ENCODE measurements at places on chromosomes 16 and 17. TPM values are rescaled to one million over a fixed set of nuclear protein-coding genes. Genes with fewer than 3 reads are reported as not detected.

DNA sequence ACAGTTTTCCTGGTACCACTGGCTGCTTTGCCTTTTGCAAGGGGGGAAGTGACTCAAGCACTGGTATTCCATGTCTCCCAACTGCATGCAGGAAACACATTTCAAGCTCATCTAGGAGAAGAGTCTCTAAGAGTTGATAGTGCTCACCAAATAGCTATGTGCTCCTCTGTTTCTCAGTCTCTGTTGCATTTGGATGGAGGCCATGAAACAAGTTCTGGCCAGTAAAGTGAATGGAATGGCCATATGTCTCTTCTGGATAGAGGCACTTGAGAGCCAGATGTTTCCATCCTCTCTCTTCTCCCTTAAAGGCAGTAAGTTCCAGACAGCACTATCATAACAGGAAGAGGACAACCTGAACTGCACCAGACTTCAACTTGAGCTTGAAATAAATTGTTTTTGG is 60.6 kb downstream of the C16orf82 start:
- peak; percentile 36 for DNase-seq

GRCh38 chr17:64386412-64387144 is 4.1 kb downstream of the PECAM1 start:
- DNase-seq = no peak

DNA sequence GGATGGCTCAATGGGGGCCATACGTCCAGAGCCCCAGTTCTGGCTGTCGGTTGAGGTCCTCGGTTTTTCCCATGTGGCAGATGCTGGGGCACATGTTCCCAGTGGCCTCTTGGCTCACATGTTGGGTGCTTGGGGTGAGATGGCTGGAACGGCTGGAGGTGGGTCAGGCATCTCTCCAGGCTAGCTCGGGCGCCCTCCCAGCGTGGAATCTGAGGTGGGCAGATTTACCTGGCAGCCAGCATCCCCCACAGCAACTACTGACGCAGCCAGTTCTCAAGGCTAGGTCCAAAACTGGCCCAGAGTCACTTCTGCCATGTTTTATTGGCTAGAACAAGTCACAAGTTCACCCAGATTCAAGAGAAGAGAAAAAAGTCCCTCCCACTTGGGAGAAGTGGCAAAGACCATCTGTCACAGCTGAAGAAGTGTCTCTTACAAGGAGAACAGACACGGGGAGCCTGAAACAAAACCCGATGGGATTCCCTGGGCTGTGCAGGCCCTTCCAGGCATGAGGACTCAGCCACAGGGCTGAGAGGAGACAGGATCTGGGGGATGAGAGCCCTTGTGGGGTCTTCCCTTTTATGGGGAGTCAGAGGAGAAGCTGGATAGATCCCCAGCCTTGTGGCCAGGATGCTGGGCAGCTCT is 15.2 kb downstream of the ACE start:
- DNase-seq = no peak

- DNase-seq = peak; percentile 57
Observed at GRCh38 chr16:2919511-2920255, 8.0 kb downstream of the FLYWCH1 start.

Gene TP53TG3
- total RNA-seq = not detected

Gene EFNB3
- under 0.01 TPM for total RNA-seq

DNA sequence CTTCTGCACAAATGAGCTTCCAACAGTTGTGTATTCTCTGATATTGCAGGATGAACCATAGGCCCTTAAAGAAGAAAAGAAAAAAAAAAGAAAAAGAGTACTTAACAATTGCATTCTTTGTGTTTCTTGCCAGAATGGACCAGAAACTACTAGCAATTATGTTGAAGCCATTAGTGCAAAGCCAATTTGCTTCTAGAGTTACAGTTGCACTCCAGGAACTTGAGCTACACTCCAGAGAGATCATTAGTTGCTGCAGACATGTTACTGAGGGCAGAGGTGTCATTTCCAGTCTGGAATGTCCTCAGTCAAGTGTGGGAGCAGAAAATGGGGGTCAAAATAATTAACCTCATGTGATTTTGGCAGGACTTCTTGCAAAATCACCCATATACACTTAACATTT is 85.6 kb upstream of the CCL2 start:
- DNase-seq = no peak

Gene ACSM2A
- not detected for total RNA-seq

DNA sequence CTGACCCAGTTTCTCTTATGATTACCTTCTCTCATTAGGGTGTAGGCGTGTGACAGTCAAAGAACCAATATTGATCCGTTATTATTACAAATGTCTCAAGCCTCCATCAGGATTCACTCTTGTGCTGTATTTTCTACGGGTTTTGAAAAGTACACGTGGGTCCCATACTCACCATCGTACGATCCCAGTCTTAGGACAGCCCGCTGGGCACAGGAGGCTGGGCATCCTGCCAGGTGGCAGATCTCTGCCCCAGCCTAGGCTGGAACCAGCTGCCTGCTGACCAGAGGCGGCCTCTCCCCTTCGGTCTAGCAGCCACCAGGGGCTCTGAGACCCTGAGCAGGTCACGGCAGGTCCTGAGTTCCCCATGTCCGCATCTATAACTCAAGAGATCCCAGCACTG is 2.0 kb upstream of the METRNL start:
- DNase-seq = no peak

DNA sequence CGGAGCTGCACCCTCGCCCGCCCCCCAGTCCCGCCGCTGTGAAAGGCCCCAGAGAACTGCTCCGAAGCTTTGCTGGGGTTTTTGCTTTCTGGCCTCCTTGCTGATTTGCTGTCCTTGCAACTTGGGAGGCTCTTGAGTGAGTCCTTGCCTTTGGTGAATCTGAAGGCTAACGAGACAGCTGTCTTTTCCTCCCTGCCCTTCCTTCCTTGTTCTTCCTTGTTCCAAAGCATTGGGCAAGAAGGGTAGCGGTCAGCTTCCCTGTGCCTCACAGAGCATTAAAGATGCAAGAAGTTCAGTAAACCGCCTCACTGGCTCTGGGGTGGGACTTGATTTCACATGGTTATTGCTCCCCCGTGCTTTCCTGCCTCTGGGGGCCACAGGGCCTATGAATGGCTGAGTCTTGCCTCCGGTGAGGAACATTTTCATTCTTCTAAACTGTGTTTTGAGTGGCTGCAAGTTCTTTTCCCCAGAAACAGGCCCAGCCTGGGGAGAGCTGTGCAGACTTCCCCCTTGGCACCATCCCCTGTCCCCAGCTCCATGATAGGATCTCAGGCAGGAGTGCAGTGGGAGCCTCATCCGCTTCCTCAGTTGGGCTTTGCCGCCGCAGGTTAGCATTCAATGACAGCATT is 1.4 kb downstream of the YPEL2 start:
- DNase-seq = no peak

GRCh38 chr17:4986403-4986802 is 1.1 kb downstream of the CAMTA2 start:
- DNase-seq = peak; percentile 40

DNA sequence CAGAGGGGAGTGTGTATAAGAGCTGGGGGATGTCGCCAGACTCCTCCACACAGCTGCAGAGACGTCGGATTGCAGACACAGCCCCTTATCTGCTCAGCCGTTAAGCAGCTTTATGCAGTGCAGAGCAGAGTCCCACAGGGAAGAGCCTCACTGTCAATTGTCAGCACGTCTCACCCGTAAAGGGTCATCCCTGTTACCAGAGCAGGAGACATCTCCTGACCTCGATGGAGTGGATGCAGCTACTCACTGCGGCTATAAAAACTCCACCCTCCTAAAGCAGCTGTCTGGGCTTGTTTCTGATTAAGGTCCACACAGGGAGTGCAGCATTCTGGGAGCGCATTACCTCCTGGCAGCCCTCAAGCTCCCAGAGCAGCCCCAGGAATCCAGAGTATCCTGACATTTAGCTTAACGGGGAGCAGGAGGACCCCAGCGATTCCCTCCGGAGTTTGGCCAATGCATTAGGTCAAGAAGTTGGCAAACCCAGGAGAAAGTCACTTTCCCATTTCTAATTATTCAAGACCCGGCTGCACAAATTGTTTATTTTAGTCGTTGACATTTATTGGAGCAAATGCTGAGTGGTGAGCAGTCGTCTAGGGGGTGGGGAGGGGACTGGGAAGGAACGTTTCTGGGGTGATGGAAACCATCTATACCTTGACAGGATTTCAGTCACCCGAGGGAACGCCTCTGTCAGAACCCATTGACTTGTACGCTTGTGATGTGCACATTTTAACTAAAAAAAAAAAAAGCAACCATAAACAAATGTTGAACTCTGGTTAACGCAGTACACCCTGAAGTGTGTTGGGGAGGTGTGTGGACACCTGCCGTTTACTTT is 100.0 kb upstream of the ZNF469 start:
- peak; percentile 22 for DNase-seq

DNA sequence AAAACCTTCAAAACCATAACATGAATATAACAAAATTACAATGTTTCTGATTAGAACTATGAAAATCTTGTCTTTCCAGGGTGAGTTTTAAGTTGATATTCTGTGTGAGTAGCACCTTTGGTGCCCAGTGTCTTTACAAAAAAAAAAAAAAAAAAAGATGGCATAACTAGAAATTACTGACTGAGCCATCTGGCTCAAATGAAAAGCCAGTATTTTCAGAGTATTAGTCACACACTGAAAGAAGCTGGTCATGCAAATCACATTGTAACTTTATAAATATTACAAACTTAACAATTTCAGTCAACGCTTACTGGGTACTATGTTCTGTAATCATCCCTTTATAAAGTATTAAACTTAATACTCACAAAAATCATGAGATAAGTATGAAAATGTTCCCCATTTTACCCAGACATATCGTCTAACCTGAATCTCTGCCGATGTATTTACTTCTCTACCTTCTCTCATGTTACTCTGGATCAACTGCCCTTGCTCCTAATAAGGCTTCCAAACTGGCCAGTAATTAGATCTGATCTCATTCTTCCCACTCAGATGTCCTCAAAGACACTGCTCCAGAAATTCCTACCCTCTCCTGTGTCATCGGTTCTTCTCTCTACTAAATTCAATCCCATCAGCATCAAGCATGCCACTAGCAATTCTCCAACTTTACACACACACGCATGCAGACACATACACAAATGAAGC is 25.4 kb downstream of the UBE2G1 start:
- DNase-seq = peak; percentile 17

Gene PROCA1
- 0.26 TPM for total RNA-seq

DNA sequence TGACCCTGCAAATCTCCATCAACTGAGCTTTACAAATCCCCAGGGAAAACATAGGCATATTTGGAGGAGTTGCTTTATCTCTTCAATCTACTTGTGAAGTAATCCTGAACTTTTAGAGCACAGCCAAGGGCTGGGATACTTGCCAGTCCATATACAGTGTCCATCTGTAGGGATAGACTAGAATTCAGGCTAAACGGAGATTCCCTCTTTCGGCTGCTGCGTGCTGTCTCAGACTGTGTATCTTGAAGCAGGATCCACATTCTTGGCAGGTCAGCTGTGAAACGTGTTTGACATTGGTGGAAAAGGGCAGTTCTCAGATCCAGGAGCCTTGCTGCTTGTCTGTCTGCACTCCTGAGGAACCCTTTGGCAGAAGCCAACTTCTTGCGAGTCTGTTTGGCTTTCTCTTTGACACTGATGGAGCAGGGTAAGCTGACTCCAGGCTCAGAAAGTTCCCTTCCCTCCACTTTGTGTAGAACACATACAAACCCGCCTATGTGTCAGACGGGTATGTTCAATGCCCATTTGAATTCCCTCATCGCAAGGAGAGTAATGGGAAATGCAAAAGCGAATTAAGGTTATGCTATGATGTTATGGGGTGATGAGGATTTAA is 221.8 kb downstream of the MAP2K4 start:
- DNase-seq = no peak

- no peak for DNase-seq
Observed at GRCh38 chr17:68809148-68809547, 146.0 kb downstream of the ABCA8 start.

GRCh38 chr16:1918351-1919326 is at the start of gene HS3ST6:
Gene HS3ST6 (minus strand): TSS chr16:1918415. CDS start chr16:1918323, 92 bp downstream.
- DNase-seq = no peak

Gene AOC3
- 0.26 TPM for total RNA-seq

GRCh38 chr17:48459070-48459844 is 29.2 kb upstream of the SKAP1 start:
- DNase-seq = no peak

GRCh38 chr17:37713028-37713431 is 31.8 kb downstream of the HNF1B start:
- DNase-seq = no peak

- no peak for DNase-seq
Observed at GRCh38 chr16:30187971-30188561, 4.7 kb downstream of the CORO1A start.

DNA sequence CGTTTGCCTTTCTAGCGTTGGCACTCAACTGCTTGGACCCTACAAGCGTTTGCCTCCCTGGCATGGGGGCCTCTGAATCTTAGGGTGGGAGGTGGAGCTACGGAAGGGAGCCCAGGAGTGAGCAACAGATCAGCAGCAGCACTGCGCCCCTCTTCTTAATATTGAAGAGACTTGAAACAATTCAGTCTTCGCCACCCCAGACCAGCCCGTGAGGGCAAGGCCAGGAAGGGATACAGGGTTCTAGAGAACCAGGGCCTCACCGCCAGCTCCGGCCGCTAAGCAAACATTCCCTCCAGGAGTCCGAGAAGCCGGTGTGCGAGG is 1.5 kb upstream of the GPRC5C start:
- DNase-seq = no peak

DNA sequence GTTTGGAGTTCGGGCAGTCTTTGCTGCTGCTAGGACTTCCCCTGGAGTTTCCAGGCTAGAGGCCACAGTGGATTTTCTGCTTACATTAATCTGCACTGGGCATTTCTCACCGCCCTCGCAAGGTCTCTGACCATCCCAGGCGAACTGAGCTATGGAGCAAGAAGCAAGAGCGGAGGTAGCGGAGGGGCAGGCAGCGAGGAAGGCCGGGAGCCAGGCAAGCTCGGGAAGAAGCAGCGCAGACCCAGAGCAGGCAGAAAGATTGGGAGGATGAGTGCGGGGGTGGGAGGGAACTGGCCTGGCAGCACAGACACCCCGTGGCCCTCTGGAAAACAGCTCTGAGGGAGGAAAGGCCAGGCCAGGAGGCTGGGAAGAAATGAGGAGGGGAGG is 3.8 kb downstream of the COTL1 start:
- DNase-seq = no peak
